Adipocyte (in vitro differentiated cells): ENCODE measurements at places on chromosomes 1 and 21.

- DNase-seq: no peak
Observed at GRCh38 chr1:9891207-9891606, 18.9 kb downstream of the CTNNBIP1 start.

DNA sequence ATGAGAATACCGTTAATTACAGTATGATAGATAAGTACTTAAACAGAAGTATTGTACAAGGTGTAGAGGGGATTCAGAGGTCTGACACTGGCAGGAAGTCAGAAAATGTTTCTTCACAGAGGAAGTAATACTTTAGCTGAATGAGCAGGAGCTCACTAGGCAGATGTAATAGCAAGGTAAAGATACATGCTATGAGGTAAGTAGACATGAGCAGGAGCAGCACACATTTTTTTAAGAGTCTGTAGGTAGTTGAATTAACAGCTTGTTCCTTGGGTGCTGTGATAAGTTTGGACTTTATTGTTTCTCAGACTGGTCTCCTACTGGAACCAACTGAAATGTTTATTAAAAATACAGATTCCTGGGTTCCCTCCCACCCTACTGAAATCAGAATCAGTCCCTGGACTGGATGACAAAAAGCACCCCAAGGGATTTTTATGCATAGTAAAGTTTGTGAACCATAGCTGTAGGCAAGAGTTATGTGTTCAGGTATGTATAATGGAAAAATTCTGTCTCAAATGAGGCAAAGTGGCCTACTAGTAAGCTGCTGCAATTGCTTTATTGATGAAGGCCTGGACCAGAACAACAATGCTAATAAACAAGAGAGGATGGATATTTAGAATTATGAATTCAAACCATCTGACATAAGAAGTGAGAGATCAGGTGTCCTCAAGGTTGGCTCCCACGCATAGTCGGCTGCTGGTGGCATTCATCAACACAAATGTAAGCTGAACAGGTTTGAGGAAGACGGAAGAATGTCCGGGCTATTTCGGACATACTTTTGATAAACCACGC, 902 bp downstream of the AP4B1 start:
- peak; percentile 8 for DNase-seq

GRCh38 chr1:182126272-182126800, 64.8 kb upstream of the ZNF648 start:
- no peak for DNase-seq

DNA sequence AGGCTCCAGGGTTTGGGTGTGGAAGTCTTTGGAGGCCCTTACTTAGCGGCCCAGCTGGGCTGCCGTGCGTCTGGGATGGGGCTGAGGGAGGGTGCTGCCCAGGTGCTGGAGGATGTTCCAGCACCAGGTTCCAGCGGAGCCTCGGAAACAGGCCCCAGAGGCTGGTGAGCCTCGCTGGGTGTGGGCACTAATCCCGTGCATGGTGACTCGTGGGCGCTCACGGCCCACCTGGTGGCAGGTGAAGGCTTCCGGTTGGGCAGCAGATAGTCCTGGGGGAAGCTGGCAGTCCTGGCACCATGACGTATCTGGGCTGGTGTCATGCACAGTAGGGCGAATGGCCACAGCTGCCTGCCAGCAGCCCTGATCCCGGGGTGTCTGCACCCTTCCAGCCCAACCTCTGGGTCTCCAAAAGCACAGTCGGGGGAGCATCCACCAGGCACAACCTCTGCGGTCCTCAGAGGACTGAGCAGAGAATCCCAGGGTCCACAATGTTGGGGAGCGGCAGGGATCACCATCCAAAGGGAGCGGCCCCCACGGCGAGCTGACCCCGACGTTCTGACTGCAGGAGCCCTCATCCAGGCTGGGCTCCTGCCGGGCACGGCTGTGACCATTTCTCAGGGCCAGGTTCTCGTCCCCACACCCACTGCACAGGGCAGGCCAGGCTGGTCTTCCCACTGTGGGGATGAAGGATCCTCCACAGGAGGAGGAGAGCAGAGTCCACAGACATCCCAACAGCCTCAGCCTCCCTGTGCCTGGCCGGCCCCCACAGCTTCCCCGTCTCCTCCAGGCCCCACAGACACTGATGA, 25.3 kb downstream of the FTCD start:
- no peak for DNase-seq

DNA sequence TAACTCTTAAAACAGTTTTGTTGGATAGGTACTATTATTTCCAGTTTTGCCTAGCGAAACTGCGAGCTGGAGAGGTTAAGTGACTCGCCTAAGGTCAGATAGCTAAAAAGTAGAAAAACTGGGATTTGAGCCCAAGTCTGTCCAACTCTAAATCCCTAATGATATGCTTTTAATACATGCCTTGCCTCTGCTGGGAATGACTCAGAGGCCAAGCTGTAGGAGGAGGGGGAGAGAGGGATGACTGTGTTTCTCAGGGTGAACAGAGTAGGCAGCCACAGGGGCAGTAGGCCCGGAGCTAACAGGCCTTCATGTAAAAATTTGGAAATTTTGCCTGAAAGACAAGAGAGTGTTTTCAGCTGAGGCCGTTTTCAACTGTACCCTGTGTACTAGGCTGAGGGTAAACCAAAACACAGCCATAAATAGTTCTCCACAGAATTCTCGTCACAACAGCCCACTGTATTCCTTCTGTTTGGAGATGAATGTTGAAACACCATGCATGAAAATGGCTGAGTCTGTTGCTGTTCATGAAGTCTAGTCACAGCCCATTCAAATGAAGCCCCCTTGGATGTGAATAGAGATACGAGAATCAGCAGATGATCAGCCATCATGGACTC, 107.5 kb upstream of the HOOK1 start:
- DNase-seq: peak; percentile 91

GRCh38 chr1:234887016-234887900, 241.4 kb downstream of the TOMM20 start:
- DNase-seq: no peak

DNA sequence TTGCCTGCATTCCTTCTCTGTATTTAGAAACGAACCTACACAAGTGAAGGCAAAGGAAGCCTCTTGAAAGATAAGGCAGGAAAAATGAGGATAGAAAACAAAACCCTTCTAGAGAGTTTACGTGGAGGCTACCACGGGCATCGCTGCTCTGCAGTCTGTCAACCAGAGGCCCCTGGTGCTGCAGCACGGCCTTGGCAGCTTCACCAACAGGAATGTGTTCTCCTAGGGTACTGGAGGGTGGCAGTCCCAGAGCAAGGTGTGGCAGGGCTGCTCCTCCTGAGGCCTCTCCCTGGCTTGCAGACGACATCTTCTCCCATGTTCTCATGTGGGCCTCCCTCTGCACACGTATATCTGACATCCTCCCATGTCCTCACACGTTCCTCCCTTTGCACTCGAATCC, 57.6 kb upstream of the SAMD11 start:
- no peak for DNase-seq

DNA sequence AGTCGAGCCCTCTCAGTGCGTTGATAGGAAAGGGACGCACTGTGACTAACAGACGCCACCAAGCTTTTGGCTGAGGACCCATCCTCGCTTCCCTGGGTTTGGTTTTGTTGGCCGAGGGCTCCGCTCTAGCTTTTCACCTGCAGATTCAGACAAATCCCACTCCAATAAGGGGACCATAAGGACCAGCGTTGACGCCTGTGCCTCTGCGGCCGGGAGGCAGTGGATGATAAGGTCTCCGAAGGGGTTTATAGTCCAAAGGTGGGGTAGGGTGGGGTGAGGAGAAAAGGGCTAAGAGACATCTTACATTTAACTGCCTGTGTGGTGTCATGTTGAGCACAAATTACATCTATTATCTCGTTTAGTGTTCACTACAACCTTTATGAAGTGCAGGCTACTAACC, 760 bp downstream of the PEX14 start:
- DNase-seq: no peak

- no peak for DNase-seq
Observed at GRCh38 chr1:34840426-34840825, 19.1 kb downstream of the SMIM12 start.

DNA sequence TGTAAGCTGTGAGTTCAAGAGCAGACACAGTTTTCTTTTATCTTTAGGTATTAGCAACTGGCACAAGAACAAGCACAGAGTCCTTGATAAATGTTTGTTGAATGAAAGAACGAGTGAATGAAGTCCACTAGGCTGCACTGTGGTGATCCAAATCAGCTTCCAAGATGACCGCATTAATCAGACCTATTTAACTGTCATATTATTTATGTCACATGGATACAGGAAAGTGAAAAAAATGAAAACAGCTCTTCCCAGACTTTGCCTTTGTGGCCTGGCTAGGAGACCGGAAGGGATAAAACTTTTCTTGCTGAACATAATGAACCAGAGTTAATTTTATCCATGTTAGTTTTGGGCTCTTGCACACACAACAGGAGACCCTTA, 261.3 kb downstream of the TNR start:
- no peak for DNase-seq

DNA sequence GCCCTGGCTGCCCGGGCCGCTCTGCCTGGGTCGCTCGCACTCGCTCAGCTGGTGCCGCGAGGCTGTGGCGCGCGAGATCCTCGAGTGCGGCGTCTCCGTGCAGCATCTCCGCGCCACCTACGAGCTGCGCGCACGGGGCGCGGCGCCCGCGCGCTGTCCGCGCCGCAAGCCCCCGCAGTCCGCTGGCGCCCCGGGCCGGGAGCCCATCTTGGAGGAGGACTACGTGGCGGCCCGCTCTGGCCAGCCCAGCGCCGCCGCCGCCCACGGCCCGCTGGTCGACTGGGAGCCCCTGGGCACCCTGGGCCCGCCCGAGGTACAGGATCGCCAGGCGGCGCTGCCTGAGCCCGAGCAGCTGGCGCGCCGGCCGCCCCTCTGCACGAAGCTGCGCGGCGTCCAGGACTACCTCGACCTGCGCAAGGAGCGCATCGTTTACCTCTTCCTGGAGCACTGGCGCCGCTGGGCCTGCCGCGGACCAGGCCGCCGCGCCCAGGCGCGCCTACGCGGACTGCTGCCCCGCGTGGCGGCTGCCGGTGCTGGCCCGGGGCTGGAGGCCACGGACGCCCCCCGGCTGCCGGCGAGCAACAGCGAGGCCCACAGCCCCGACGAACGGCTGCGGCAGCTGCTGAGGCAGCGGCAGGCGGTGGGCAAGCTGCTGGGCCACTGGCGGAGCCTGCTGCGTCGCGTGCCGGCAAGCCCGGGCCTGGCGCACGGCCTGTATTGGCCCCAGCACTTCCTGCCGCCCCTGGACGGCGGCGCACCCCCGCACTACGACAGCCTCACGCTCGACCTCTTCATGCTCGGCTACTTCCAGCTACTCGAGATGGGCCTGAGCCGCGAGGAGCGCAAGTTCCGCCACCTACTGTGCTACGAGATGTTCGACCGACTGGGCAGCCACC, 10.9 kb downstream of the TNFRSF25 start:
- DNase-seq: peak; percentile 22

DNA sequence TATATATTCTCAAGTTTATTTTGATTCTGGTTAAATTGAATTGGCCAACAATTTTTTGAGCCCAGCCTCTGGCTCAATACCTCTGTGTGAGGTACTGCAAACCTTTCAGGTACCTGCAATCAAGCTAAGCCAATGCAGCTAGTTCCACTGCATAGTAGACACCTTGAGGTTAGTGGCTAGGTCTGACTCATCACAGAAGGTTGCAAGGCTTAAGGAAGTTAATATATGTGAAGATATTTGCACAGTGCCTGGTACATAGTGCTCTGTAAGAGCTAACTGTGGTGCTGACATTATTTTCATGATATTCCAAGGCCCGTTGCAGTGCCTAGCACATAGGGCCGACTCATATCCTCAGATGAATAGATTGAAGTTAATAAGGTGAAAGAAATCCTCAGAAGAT, 330.5 kb upstream of the KAZN start:
- no peak for DNase-seq

DNA sequence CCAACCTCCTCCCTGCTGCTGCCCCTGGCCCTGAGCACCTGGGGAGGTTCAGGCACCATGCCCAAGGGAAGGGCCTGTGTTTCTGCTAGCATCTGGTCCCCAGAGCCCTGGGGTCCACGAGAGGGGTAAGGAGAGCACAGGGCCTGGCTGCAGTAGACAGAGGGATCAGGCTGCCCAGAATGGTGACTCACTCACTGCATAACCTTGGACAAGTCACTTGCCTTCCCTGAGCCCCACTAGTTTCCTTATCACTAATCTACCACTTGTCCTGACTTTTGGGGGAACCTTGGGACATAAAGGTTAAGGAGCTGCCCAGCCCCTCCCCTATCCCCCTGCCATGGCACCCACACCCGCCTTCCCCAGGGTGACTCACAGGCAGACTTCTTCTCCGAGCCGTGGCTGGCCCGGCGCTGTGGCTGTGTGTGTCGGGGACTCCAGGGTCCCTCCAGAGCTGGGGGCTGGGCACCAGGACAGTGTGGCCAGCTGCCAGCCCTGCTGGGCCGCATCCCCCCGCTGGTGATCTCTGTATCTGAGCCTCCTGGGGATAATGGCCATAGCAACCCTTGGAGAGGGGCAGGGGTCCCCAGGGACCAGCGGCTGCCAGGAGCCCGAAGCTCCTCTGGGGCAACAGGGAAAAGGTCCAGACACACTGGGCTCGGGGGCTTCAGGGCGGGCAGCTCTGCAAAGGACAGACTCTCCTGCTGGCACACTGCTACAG, 4.0 kb downstream of the ARHGEF19 start:
- peak; percentile 28 for DNase-seq

- DNase-seq: peak; percentile 23
Observed at GRCh38 chr1:25858494-25858893, 763 bp downstream of the AUNIP start.

GRCh38 chr1:33365560-33365997, 44.7 kb upstream of the A3GALT2 start:
- peak; percentile 70 for DNase-seq

- DNase-seq: no peak
Observed at GRCh38 chr1:209486861-209487593, 96.5 kb upstream of the CAMK1G start.

GRCh38 chr1:218402786-218403120, 57.6 kb downstream of the TGFB2 start:
- DNase-seq: no peak

DNA sequence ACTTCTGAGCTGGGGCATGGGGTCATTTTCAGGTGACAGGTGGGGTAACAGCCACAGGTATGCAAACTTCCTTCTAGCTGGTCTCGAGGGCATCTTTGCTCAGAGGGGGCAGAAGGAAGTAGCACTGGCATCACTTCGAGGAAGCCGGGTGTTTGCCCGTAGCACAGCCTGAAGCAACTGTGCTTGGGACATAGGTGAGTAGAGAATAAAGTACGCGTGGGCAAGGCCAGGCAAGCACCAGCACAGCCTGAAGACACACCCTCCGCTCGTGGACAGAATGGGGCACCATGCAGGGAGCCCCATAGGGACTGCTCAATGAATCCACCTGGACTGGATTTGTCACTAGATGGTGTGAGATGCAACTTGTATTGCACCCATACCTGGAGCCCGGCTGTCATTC, 167.1 kb downstream of the KCNJ6 start:
- DNase-seq: no peak

- DNase-seq: peak; percentile 56
Observed at GRCh38 chr1:37691497-37692077, 729 bp upstream of the CDCA8 start.
